DMS79 treated with DMSO at 0.1 percent for 48 hours (cell line): ENCODE measurements at places on chromosomes 4 and X.

- no peak for DNase-seq
Measured at GRCh38 chrX:100409610-100410590, at the start of gene PCDH19. Gene PCDH19 (minus strand): TSS chrX:100410273. CDS start chrX:100408597, 1,676 bp downstream.

GRCh38 chrX:71992711-71993110 lies 82.1 kb downstream of the NHSL2 start:
- no peak for DNase-seq

DNA sequence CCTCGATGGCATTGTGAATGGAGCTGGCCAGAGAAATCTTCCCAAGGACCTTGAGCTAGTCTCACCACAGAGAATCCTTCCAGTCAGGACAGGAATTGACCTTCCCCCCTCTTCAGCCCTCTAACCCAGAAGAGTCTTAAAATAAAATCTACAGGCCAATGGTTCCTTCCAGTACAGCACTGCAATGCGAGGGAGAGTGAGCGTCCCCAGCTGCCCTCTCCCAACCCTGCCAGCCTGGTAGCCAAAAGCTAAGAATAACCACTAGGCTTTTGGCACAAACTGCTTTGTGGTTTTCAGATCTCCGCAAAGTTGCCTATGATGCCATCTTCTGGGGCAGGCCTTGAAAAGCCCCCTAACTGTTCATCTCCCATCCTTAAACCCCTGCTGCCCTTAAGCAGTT lies 175.1 kb downstream of the AR start:
- no peak for DNase-seq

- DNase-seq: no peak
Measured at GRCh38 chr4:65023081-65023480, 613.8 kb upstream of the TECRL start.

DNA sequence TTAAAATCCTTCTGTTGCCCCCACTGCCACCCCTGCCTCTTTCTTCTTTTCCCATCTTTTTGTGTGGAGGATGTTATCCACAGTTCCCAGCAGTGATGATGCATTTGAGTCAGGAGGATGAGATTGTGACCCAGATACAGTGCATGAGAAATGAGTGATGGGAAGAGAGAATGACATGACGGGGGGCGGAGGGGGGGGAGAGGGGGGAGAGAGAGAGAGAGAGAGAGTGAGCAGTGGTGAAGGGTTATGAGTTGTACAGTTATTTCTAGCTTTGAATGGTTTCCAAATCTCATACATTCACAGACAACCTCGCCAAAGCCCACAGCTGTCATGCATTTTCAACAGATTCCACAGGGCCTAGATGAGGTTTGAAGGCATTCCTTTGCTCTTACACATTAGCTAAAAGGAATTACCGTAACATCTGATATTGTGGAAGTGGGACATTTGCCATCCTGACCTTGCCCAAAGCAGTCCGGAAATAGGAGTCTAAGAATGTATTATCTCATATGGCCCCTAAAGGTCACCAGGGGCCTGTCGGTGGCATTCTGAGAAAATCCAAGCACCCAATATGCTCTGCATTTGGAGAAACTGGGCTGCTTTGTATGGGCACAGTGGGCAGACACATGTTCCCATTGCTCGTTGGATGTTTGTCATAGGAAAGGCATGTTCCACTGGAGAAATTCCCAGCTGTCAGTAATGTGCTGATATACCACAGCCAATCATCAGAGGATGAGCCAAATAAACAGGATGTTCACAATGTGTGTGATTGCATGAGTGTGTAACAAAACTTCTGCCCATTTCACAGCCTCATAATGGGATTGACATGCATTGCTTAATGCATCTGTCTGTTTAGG lies 435.8 kb downstream of the SPRY1 start:
- no peak for DNase-seq

- DNase-seq: no peak
Measured at GRCh38 chr4:122673252-122673651, 52.4 kb upstream of the IL21 start.

GRCh38 chr4:8893624-8894423 lies 22.2 kb upstream of the HMX1 start:
- peak; percentile 15 for DNase-seq

DNA sequence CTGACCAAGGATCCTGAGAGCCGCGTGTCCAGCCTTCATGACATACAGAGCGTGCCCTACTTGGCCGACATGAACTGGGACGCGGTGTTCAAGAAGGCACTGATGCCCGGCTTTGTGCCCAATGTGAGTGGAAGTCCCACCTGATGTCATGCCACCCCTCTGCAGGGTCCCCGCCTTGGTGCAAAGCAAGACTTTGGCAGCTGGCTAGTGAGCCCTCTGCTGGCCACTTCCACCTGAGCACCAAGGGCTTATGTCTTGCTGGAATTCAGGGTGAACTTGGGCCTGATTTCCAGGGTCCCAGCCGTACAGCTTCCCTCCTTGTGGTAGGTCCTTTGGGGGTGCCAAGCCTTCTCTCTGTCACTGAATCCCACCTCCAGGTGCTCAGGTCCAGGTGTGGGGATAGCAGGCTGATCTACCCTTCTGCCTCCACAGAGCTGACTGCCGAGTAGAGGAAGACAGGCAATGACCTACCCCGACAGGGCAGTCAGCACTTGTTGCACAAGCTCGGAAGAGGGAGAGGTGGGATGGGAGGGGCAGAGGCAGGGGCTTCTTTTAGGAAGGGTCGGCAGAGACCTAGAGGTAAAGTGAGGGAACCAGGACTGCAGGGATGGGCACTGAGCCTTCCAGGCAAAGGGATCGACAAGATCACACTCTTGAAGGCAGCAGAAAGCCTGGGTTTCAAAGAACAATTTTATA lies 248.1 kb downstream of the EVC2 start:
- no peak for DNase-seq

DNA sequence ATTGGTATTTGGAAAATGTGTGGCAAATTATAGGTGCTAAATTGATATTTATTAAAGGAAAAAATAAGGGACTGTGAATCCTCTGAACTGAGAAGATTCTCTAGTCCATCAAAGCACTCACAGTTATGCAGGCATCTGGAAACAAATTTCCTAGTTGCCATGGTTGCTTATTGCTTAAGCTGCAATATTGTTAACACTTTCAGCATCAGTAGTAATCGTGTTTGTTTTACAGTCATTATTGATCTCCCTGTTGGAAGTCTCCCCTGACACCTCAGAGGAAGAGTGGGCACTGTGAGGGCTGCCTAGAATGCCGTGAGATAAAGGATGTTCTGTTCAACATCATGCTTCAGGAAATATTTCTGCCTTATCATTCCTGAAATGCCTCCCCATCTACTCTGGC lies 2004.3 kb upstream of the ADGRL3 start:
- DNase-seq: no peak

- DNase-seq: no peak
Measured at GRCh38 chr4:90824266-90825150, 697.3 kb downstream of the CCSER1 start.

DNA sequence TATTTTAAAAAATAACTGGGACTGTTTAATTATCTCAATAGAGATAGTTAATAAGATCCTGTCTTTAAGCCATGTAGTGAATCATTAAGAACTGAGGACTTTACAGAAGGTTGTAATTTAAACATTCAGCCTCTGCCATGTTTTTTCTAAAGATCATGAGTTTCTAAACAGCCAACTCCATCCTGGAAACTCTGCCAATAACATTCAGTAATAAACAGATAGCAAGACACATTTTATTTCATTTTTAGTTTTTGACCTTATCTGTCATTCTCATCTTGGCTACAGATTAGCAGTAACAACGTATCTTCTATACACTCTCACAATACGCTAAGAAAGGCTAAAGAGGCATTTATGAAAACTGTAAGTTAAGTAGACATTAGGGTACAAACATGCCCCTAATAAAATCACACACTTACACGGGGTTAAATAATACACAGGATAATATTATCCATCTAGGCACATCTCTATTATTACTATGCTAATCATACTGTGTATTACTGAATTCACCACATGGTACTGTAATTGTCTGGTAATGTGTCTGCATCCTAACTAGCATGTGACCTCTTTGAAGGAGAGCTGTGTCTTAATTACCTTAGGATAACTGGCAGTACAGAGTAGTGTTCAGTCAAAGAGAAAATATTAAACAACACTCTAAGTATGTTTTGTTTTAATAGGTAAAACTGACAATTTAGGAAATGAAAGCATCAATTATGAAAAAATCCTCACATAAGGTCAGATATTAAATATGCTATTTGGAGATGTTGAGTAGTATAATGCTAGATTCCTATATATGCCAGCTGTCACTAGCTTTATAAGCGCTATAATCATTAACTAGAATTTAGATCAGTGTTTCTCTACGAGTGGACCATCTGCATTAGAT lies 122.4 kb upstream of the NAP1L5 start:
- DNase-seq: peak; percentile 49

- no peak for DNase-seq
Measured at GRCh38 chrX:150683536-150684146, 9.6 kb upstream of the MTMR1 start.

DNA sequence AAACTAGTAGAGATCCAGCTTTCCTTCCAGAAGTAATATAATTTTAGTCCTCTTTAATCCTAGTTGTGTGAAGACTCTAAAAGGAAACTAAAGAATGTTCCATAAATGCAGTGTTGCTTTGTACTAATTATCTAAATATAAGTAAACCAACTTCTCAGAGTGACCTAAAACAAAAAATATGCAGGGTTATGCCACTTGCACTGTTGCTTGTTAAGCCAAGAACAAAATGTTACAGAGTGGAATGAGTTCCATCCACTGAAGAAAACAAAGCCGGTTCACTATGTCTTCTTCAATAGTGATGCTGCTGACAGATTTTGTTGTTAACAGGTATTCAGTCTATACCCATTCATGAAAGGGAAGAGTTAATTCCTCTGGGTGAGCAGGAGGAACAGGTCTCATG lies 252.0 kb upstream of the DIAPH2 start:
- DNase-seq: no peak

GRCh38 chrX:34341258-34341657 lies 209.1 kb upstream of the FAM47A start:
- DNase-seq: no peak

DNA sequence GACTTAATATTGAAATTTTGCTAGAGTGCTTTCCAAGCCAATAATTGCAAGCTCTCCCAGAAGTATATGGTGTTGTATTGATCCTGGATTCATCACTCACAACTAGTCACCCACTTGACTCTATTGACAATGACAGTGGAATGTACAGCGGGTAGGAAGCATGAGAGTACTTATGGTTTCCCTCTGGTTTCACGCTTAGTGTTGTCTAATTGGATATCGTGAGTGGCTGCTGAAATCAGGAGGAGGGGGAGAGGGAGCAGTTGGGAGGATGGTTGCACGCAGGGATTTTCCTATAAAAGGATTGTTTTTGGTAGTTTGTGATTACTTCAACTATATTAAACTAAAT lies 1819.5 kb upstream of the TENM3 start:
- no peak for DNase-seq

- DNase-seq: no peak
Measured at GRCh38 chr4:40214038-40214437, 17.2 kb downstream of the RHOH start.

DNA sequence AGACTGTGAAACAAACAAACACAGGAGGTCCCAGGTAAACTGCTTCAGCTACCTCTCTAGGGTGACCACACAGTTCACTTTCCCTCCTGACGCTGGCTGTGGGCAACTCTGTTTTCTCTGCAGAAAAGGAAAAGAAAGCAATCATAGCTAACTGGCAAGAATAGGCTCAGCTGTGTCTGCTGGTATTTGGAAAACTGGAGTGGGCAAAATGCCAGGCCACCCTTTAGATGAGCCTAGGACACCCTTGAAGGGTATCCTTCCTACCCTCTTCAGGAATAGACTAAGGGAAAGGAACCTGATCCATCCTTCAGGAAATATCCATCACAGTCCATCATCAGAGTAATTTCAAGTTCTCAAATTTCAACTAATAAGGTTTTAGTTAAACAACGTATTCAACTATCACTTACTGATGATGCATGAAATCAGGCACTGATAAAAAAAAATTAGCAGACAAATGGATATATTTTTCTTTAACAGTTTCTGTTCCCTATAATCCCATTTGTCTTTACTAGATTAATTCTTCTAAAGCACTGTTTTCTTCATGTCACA lies 60.9 kb downstream of the CAMK2D start:
- no peak for DNase-seq

- DNase-seq: no peak
Measured at GRCh38 chr4:185235843-185236503, 26.6 kb downstream of the SNX25 start.
